ENCODE measurements at places on chromosomes 2 and 18.
A peak's percentile ranks its signal among the peaks of the same experiment; 100 is the strongest.

- no peak for DNase-seq
Measured at GRCh38 chr2:181725476-181725875, 45.2 kb upstream of the NEUROD1 start.

GRCh38 chr2:84395820-84396219 is 63.3 kb downstream of the SUCLG1 start:
- DNase-seq = no peak

DNA sequence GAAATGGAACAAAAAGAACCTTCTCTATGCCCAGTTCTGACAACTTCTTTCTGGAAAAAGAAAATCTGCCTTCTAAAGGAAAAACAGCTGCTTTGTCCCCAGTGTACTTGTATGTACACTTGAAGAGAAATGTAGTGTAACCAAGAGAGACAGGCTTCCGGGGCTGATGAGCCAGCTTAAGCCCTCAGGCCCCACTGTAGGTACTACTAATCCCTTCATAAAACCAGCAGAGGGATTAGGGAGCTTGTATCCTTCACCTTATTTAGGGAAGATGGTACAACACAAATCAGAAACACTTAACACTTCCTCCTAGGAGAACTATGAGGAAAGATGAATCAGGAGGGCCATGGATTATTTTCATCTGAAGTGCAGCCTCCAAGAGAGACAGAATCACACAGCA is 18.8 kb upstream of the SUCLG1 start:
- DNase-seq = no peak

DNA sequence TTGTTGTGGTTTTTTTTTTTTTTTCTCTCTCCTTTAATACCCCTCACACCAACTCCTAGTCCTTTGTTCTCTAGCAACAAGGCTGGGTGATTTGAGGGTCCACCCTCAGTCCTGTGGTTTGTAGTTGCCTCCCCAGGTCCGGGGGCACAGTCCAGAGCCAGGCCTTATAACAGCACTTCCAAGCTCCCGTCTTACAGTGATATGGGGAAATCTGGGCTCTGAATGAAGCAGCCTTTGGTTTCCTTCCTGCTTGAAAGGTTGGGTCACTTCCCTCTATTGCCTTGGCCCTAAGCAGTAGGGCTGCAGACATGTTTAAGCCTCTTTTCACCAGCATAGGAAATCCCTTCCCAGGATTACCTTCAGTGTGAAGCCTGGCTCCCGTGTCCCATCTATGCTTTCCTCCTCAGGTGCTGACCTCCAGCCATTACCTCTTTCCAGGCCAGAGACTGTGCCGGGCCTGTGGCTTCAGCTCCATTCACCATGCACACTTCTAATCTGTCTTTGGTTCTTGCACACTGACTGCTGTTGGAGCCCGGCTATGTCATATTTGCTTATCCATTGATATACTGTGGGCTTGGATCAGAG is 21.2 kb upstream of the NTSR2 start:
- DNase-seq = no peak

GRCh38 chr2:26144031-26144430 is 28.9 kb upstream of the GAREM2 start:
- DNase-seq = peak; percentile 65

- DNase-seq = no peak
Measured at GRCh38 chr2:192978395-192978794, 783.7 kb upstream of the TMEFF2 start.

DNA sequence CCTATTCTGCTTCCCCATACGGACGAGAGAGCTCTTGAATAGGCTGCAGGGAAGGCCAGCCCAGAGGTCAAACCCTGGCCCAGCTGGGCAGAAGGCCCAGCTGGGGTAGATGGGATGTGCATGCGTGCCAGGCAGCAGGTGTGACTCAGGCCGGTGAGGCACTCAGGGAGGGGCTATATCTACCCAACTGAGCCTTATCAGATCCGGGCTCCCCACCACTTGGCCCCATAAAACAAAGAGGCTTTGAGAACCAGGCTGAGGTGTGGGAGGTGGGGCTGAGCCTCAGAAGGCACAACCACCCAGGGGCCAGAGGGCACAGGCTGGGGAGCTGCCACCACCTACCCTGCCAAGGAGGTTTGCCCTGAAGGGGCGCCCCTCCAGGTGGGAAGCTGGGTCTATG is 8.0 kb upstream of the CFAP65 start:
- DNase-seq = peak; percentile 29

DNA sequence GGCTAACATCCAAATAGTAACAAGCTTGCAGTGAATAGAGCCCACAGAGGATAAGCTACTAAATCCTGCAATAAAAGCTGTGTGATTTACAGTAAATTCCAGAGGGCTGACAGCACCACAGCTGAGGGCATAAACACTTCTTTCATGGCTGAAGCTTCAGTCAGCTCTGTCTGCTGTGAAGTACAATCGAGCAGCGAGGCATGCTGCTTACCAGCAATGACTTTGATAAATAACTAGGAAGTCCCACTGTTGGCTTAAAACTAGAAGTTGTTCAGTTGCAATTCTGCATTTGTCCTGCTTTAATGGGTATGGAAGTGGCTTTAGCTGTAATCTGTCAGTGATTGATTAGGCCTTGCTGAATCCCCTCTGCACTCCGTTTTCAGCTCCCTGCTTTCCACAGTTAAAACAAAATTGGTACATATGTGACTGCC is 65.2 kb upstream of the FIGN start:
- DNase-seq = no peak

DNA sequence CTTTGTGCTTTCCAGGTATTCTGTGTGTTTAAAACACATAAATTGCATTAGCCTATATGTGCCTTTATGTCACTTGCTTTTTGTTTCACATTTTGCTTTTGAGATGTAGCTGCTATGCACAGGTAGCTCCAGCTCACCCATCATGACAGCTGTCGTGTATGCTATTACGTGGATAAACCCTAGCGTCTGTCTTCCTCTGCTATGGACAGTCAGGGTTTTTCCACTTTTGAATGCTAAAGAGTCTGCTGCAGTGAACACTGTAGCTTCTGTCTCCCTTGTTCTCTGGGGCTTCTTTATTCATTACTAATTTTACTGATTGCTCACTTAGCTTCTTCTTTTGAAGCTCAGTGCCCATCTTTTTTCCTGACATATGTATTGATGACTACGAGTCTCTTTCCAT is 24.7 kb upstream of the MBP start:
- no peak for DNase-seq

DNA sequence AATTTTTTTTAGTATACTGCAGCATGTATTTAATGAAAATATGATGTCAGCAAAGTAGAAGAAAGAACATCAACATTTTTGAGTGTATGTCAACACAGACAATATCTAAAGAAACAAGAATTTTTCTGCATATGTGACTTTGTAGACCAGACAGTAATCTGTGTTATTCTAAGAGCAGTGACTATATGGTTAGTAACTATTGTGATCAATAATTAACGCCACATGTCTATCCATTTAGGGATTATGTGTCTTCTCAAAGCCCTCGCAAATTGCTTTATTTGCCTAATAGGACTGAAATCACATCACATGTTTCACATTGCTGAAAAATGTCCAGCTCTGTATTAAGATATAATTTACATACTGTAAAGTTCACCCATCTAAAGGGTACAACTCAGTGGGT is 107.8 kb downstream of the GFPT1 start:
- no peak for DNase-seq

- DNase-seq = no peak
Measured at GRCh38 chr18:77056344-77057005, 76.1 kb downstream of the MBP start.

GRCh38 chr2:172742931-172743540 is 7.4 kb downstream of the RAPGEF4 start:
- DNase-seq = no peak

- DNase-seq = no peak
Measured at GRCh38 chr2:74128206-74128605, 19.5 kb downstream of the BOLA3 start.

DNA sequence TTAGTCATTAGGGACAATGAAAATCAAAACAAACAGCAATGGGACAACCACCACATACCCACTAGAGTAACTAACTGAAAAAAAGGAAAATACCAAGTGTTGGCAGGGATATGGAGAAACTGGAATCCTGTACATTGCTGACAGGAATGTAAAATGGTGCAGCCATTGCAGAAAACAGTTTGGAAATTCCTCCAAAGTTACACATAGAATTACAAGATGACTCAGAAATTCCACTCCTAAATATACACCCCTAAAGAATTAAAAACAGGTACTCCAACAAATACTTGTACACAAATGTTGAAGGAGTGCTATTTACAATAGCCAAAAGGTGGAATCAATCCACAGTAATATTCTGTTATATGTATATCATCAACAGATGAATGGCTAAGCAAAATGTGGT is 110.9 kb downstream of the ROCK1 start:
- no peak for DNase-seq

DNA sequence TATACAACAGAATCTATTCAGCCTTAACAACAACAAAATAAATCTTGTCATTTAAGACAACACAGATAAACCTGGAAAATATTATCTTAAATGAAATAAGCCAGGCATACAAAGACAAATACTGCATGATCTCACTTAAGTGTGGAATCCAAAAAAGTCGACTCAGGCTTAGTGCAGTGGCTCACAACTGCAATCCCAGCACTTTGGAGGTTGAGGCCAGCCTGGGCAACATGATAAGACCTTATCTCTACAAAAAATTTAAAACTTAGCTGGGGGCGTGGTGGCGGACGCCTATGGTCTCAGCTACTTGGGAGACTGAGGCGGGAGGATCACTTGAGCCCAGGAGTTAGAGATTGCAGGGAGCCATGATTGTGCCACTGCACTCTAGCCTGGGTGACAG is 75.2 kb upstream of the RNU4ATAC start:
- DNase-seq = no peak

DNA sequence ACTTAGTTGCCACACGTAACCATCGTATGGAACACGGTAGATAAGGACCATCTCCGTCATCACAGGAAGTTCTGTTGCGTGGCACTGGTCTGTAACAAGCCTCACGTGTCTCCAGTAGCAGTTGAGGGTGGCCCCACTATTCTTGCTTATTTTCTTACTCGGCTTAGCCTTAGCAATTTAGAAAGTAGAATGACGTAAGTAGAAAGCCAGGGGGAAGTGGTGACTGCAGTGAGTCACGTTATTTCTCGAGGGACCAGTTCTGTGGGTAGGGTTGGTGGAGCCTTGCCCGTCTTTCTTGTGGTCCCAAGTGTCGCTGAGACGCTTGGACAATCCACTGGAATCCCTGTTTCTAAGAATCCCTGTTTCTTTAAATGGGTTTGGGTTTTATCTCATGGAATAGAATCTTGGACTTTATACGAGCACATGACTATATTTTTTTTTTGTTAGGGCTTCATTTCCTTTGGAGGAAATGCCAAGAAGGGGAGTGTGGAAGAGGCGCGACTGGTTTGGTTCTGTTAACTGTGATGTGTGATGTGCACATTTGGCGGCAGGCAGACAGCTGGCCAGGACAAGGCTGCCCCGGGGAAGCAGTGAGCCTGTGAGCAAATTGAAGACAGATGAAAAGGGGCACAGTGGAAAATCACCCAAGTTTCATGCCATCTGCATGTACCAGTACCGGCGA is 96.2 kb downstream of the CABLES1 start:
- peak; percentile 20 for DNase-seq

DNA sequence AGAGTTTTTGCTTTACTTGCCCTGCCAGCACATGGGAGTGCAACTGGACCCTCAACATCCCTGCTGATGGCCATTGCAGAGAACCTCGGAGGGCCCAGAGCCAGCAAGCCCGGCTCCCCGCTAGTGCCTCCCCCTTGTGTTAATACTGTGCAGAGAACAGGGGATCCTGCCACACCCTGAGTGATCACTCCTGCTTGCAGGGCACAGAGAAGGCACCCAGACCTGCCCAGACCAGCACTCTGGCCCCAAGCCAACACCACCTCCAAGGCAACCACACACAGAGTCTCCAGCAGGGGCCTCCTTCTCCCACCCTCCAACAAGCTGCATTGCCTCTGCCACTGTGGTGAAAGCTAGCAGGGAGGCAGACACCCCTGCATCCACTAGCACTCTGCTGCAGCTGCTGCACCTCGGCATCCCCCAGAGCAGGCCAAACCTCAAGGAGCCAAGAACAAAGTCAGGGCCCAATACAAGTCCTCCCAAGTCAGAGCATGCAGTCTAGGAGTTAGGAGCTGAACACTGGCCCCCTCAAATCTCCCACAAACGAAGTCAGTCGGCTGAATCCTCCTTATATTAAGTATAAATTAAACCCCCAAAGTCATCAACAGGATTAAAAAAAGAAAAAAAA is 157.7 kb downstream of the CCDC178 start:
- DNase-seq = no peak

DNA sequence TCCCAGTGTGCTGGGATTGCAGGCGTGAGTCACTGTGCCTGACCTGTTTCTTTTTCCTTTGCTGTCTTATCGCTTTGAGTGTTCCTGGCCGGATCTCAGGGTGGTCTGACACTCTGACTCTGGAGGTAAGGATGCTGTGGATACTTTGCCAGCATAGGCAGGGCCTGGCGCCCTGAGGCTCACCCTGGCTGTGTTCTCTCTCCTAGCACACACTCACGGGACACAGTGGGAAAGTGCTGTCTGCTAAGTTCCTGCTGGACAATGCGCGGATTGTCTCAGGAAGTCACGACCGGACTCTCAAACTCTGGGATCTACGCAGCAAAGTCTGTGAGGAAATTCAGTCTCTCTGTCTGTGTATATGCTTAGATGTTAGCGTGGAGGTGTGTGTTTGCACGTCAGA is 18.0 kb upstream of the SAG start:
- DNase-seq = no peak

DNA sequence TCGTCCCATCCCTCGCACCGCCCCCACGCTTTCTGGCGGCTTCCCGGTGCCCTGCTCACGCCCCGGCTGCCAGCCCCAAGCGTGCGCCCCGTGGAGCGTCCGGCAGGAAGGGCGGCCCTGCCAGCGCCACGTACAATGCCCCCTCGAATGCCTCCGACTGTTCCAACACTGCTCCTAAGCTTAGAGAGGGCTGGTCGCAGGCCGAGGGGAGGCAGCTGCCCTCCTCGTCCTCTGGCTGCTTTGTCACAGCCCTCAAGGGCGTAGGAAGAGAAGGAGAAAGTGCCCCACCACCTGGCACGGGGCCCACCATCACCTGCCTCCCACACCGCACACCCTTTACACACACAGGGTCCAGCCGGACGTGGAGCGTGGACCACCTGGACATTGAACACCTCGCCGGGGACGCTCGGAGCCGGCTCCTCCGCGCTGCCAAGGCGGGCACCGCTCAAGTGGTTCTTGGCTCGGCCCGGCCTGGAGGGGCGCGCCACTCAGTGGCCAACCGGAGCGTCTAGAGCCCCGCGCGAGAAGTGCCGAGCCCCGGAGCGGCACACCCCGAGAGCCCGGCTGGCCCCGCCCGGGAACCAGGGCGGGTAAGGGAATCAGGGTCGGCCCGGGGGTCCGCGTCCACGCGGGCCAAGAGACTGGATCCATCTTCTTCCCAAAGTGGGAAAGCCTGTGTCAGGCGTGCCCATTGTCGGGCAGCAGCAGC is 830 bp downstream of the DNER start:
- no peak for DNase-seq

- no peak for DNase-seq
Measured at GRCh38 chr2:114127372-114127771, 237.5 kb downstream of the ACTR3 start.

- DNase-seq = no peak
Measured at GRCh38 chr18:39587586-39587985, 2022.0 kb upstream of the CELF4 start.

All from left colon (tissue), 2 donors.